ENCODE measurements at places on chromosomes 12 and 14.
A peak's percentile ranks its signal among the peaks of the same experiment; 100 is the strongest.

GRCh38 chr12:77429426-77429825 is 364.1 kb upstream of the E2F7 start:
- no peak for DNase-seq

- peak; percentile 85 for DNase-seq
These were observed 776 bp downstream of the RDH5 start for GRCh38 chr12:55720894-55721444.

DNA sequence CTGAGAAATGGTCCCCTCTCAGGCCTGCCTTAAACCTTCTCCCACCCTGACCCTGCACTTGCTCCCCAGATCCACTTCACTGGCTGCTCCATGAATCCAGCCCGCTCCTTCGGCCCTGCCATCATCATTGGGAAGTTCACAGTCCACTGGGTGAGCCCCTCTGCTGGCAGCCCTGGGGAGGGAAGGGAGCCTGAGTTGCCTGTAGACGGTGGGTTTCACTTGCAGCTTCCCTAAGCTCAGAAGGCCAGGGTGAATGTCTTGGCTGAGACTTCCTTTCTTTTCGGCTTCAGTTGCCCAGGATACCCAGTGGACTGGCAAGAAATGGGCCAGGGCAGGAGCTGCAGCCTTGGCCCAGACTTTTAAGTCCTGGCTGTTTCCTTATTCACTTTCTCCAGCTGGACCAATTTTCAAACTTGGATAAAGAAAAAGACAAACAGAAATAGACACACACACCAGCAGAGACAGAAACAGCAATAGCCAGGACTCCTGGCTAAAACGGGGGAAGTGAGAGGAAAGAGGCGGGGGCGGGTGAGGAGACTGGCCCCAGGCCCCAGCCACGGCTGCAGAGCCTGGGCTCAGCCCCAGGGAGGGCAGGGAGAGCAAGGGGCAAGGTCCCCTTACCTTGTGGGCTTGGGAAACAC is 2.0 kb downstream of the AQP6 start:
- no peak for DNase-seq

DNA sequence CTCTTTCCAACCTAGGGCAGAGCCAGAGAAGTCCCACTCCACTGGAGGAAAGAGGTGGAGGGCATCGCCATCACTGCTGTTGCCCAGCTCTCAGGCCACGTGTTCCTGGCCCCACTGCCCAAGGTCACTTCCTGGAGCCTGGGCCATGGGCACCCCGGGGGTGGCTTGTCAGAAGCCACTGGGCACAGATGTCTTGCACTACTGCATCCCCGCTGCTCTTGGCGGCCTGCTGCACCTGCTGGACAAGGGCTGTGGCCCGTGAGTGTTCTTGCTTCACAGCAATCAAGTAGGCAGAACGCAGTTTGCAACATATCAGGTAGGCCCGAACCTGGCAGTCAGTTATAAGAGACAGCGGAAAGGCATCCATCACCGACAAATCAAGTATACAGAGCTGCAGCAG is 46.6 kb downstream of the RDH12 start:
- DNase-seq = no peak

GRCh38 chr14:38502239-38502638 is 246.3 kb upstream of the CLEC14A start:
- DNase-seq = no peak

- DNase-seq = no peak
These were observed 33.3 kb upstream of the STON2 start for GRCh38 chr14:81433378-81433777.
